ENCODE measurements at places on chromosomes 7 and 10.

DNA sequence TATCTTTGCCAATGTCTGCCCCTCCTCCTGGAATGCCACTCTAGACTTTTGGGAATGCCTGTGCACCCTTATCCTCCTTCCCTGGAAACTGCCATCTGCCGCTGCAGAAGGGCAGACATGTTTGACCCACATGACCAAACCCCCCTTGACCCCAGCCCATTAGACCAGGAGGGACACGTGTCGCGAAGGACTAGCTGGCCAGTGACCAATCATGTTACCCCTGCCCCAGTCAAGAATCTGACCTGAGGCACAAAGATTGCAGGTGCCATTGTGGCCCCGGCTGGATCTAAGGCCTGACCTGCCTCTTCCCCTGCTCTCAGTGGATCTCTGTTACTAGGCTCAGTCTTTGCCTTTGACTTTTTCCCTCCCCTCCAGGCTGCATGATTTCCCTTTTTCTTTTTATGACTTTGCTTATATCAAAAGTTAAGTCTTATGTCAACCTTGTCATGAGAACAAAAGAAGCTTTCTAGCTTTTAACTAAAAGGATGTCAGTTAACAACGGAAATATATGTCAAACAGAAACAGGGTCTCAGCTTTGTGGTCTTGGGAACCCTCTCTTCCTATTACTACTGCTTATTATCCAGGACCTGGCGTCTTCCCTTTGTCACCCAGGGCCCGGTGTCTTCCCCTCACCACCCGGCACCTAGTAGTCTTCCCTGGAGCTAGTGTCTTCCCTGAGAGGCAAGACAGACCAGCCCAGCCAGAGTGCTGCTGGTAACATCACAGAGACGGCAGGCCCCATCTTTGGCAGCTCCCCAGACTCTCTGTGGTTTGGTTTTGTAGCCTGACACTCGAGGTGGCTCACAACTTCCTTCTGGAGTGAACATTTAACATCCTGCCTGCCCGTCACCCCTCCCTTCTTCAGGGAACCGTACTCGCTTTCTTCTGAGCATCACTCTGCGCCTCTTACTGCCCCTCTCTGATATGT, 24.4 kb upstream of the PPIF start:
- DNase-seq, result no peak

DNA sequence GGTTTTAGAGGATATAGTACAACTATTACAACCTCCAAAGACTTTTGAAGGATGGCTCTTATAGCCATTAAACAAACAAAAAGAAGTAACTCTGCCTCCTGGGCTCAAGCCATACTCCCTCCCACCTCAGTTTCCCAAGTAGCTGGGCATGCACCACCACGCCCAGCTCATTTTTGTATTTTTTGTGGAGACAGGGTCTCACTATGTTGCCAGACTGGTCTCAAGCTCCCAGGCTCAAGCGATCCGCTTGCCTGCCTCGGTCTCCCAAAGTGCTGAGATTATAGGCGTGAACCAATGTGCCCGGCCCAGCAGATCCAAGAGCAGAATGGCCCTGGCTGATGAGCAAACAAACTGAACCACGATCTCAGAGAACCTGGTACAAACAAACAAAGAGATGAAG, 16.0 kb downstream of the NANOS1 start:
- no peak for DNase-seq

- DNase-seq, result no peak
These were observed 21.9 kb downstream of the UNC5B start for GRCh38 chr10:71234004-71234894.

- no peak for DNase-seq
These were observed 290.1 kb upstream of the ZMIZ1 start for GRCh38 chr10:78778444-78779338.

GRCh38 chr10:116671274-116671926, 50.6 kb downstream of the PNLIPRP2 start:
- DNase-seq, result no peak
